ENCODE measurements at places on chromosomes 11 and 22.

GRCh38 chr11:27842290-27842689 is 142.0 kb upstream of the BDNF start:
- DNase-seq = no peak

GRCh38 chr11:69205743-69206612 is 50.2 kb downstream of the SMIM38 start:
- no peak for DNase-seq

DNA sequence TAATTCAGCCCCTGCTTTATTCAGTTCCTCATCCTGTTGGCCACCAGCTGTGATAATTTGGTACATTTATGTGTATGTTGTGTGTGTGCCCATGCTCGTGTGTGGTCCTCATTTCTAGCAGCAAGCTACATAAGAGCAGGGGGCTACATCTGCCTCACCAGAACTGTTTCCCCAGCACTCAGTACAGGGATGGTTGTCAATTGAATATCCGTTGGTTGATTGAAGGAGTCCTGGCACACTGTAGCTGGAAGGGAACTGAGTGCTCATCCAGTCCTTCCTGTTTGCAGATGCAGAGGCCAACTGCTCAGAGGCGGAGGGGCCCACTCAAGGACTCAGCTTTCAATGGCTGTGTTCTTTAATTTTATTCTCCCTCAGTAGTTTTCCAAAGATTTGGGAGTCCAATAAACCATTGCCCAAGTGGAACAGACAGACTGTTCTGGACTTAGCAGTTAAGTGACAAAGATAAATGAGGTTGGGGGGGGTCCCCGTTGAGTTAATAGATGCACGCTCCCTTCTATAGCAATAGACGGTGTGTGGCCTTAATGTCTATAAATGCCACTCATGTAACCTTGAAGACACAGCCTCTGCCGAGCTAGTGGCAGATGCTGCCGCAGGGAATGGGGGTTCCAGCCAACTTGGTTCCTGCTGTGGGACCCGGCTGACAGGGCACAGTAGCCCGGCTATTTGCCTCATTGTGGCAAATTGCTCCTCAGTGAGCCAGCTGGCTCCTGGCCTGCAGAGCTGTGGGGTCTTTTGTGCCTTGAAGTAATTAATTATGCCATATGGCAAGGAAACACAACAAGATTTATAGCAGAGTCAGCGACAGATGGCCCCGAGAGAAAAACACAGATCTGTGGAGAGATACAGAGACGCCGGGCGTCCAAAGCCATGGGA is 71.4 kb upstream of the GRK3 start:
- no peak for DNase-seq

DNA sequence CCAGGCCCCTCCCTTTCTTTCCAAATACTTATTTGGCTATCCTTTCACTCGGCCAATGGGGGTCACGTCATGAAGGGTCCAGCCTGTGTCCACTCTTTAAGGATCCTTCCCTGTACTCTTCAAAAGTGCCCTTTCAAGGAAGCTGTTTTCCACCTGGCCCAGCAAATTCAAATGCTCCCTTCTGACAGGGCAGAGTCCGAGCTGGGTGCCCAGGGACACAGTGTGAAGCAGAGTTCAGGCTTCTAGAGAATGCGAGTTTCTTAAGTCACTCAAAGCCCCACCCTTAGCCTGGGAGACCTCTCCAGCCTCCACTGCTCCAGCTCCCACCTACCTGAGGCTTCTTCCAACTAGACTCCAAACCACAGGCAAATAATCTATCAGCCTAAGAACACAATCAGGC is 5.5 kb upstream of the APOA1 start:
- peak; percentile 68 for DNase-seq

- no peak for DNase-seq
Measured at GRCh38 chr11:121265586-121265985, 27.0 kb upstream of the SC5D start.

GRCh38 chr11:78011301-78011700 is 11.8 kb downstream of the KCTD14 start:
- DNase-seq = no peak
